HFFc6 (cell line): ENCODE measurements at places on chromosomes 11 and 22.
A peak's percentile ranks its signal among the peaks of the same experiment; 100 is the strongest.

DNA sequence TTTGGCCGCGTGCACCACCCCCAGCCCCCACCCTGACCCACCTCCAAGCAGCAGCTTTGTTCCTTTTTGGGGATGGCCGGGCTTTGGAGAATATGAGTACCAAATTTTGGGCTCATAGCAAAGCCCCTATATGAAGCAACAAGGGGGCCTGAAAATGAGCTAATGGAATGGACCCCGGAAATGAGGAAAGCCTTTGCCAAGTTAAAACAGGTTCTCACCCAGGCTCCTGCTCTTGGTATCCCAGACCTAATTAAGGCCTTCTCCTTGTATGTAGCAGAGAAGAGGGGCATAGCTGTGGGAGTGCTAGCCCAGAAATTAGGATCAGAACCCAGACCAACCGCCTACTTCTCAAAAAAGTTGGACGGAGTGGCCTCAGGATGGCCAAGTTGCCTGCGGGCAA is 87.0 kb downstream of the PIWIL4 start:
- no peak overlapping the region for H3K27ac ChIP-seq
- no peak overlapping the region for H3K4me3 ChIP-seq
- peaks cover 23% of the 10 kb centered on the region for H3K27me3 ChIP-seq
- H3K36me3 ChIP-seq, result no peaks in the 10 kb centered on the region

GRCh38 chr11:118691926-118692830 is 12.7 kb upstream of the TREH start:
- peaks cover 16% of the 10 kb centered on the region for H3K4me1 ChIP-seq
- no peaks in the 10 kb centered on the region for H3K36me3 ChIP-seq
- H3K27ac ChIP-seq, result peak overlapping the region; percentile 25
- peak; percentile 32 for DNase-seq
- no peak overlapping the region for H3K4me3 ChIP-seq
- no peaks in the 10 kb centered on the region; the same call in none of the 2 replicates for H3K27me3 ChIP-seq

GRCh38 chr11:120956710-120957495 is 67.0 kb upstream of the TBCEL start:
- no peak overlapping the region for H3K4me3 ChIP-seq
- H3K4me1 ChIP-seq, result peaks cover 6% of the 10 kb centered on the region; the same call in 1 of the 2 replicates
- no peak for DNase-seq
- peaks cover 40% of the 10 kb centered on the region for H3K27me3 ChIP-seq
- H3K27ac ChIP-seq, result no peak overlapping the region
- H3K36me3 ChIP-seq, result no peaks in the 10 kb centered on the region

GRCh38 chr22:44428941-44429830 is 68.8 kb downstream of the RTL6 start:
- H3K36me3 ChIP-seq, result no peaks in the 10 kb centered on the region
- no peak for DNase-seq
- peaks cover 35% of the 10 kb centered on the region for H3K27me3 ChIP-seq
- H3K4me1 ChIP-seq, result no peaks in the 10 kb centered on the region

DNA sequence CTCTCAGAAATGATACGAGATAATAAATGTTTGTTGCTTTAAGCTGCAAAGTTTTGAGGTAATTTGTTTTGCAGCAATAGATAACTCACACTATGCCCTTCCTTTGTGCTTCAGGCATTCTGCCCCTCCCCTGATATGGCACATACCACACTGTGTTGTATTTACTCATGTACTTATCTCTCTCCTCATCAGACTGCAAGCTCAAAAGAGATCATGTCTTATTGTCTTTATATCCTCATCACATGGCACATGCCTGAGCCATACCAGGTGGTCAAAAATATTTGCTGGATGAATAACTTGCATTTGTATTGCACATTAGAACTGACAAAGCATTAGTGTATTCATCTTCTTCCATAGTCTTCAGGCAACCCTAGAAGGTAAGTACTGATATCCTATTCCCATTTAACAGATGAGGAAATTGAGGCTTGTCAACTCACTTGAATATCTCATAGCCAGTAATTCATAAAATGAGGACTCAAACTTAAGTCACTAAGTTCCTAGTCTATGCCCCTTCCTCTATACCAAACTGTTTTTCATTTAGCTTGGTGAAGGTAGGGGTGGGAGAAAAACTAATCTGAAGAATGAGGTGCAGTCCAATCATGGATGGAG is 83.9 kb upstream of the EED start:
- H3K36me3 ChIP-seq, result no peaks in the 10 kb centered on the region
- H3K4me1 ChIP-seq, result peaks cover 45% of the 10 kb centered on the region
- no peaks in the 10 kb centered on the region; the same call in 1 of the 2 replicates for H3K27me3 ChIP-seq
- no peak overlapping the region for H3K4me3 ChIP-seq
- no peak overlapping the region for H3K27ac ChIP-seq
- peak; percentile 77 for DNase-seq

GRCh38 chr11:121688860-121689614 is 236.3 kb upstream of the SORL1-AS1 start:
- peaks cover 38% of the 10 kb centered on the region for H3K4me1 ChIP-seq
- H3K27me3 ChIP-seq, result no peaks in the 10 kb centered on the region; the same call in none of the 2 replicates
- no peaks in the 10 kb centered on the region; the same call in 1 of the 2 replicates for H3K36me3 ChIP-seq
- no peak overlapping the region; the same call in 1 of the 2 replicates for H3K4me3 ChIP-seq

DNA sequence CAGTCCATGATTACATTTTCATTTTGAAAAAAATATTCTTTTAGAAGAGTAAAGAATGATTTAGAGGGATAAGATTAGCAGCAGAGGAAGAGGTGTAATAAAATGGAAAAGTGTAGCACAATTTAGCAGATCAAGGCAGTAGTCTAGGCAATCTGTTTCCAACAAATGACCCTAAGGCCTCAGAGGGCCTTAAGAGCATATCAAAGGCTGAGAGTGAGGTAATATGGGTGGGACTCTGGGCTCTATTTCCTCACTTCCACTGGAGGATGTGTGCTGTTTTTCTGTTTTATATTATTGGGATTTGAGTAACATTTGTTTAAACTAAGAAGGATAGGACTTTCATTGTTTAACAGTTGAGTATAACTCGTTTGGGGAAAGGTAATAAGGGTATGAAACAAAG is 28.8 kb downstream of the CCDC81 start:
- DNase-seq, result no peak
- H3K36me3 ChIP-seq, result peaks cover 4% of the 10 kb centered on the region; the same call in 1 of the 2 replicates
- H3K27me3 ChIP-seq, result no peaks in the 10 kb centered on the region; the same call in 1 of the 2 replicates
- H3K4me1 ChIP-seq, result peaks cover 6% of the 10 kb centered on the region; the same call in 1 of the 2 replicates

GRCh38 chr11:58562375-58562800 is 13.3 kb downstream of the LPXN start:
- no peak overlapping the region for H3K4me3 ChIP-seq
- no peaks in the 10 kb centered on the region for H3K27me3 ChIP-seq
- peaks cover 35% of the 10 kb centered on the region for H3K36me3 ChIP-seq
- H3K4me1 ChIP-seq, result peaks cover 46% of the 10 kb centered on the region
- no peak for DNase-seq

DNA sequence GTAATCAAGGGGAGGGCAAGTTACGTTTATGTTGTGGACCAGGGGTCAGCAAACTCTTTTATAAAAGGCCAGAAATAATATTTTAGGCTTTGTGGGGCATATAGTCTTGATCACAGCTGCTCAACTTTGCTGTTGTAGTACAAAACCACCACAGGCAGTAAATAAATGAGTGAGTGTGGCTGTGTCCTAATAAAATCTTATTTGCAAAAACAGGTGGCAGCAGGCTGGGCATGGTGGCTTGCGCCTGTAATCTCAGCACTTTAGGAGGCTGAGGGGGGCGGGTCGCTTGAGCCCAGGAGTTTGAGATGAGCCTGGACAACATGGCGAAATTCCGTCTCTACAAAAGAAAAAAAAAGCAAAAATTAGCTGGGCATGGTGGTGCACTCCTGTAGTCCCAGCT is 57.9 kb upstream of the NUP160 start:
- H3K36me3 ChIP-seq, result no peaks in the 10 kb centered on the region
- DNase-seq, result no peak
- peak overlapping the region; percentile 55; the same call in 1 of the 2 replicates for H3K27ac ChIP-seq
- H3K4me3 ChIP-seq, result no peak overlapping the region

DNA sequence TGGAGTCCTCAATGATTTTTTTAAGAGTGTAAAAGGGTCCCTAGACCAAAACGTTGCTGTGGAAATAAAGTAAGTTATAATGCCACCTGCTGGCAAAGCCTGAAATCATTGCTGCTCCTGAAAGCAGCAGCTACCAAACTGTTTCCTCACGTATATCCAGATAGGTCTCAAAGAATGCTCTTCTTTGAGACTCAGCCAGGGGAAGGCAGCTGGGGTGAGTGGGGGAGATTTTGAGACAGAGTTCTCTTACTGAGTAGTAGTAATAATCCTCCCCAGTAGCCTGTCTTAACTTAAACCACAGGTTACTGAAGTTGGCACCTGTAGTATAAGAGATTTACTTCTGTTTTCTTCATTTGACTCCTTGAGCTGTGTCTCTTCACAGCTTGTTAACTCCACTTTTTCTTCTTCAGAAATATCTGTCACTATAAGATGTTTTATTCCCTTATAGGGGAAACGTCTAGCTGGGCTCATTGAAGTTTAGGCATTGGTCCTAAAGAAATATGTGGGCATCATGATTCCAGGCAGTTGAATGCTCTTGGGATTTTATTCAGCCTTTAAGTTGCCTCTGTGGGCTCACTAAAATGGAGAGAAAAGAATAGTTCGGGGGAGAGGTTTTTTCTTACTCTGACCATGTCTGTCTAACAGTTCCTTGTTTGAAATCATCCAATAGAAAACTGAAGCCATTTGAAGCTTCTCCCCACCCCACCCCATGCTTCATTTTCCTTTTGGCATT is 77.9 kb downstream of the BTBD10 start:
- H3K36me3 ChIP-seq, result peaks cover 13% of the 10 kb centered on the region
- no peaks in the 10 kb centered on the region; the same call in none of the 2 replicates for H3K27me3 ChIP-seq
- peaks cover 15% of the 10 kb centered on the region for H3K4me1 ChIP-seq
- H3K27ac ChIP-seq, result peak overlapping the region; percentile 34; the same call in 1 of the 2 replicates

GRCh38 chr22:27919942-27920755 is 1.1 kb upstream of the PITPNB start:
- peak overlapping the region; percentile 98 for H3K27ac ChIP-seq
- peak overlapping the region; percentile 96 for H3K4me3 ChIP-seq
- peaks cover 52% of the 10 kb centered on the region for H3K4me1 ChIP-seq

- no peak overlapping the region for H3K4me3 ChIP-seq
- DNase-seq, result no peak
- no peak overlapping the region for H3K27ac ChIP-seq
- H3K36me3 ChIP-seq, result no peaks in the 10 kb centered on the region
- no peaks in the 10 kb centered on the region for H3K4me1 ChIP-seq
- no peaks in the 10 kb centered on the region for H3K27me3 ChIP-seq
Measured at GRCh38 chr11:99901175-99901574, 785.9 kb upstream of the ARHGAP42 start.
